ENCODE measurements at places on chromosomes 4 and X.

GRCh38 chrX:23598575-23598974 is 68.7 kb upstream of the PRDX4 start:
- DNase-seq, result no peak

- DNase-seq, result no peak
These were observed 60.7 kb upstream of the SPANXD start for GRCh38 chrX:141759238-141759637.

GRCh38 chrX:123899701-123900100 is 39.8 kb downstream of the XIAP start:
- DNase-seq, result no peak

- DNase-seq, result no peak
These were observed 550.5 kb upstream of the FAT1 start for GRCh38 chr4:187274153-187274552.

GRCh38 chr4:8164687-8165086 is 6.1 kb upstream of the ABLIM2 start:
- no peak for DNase-seq

DNA sequence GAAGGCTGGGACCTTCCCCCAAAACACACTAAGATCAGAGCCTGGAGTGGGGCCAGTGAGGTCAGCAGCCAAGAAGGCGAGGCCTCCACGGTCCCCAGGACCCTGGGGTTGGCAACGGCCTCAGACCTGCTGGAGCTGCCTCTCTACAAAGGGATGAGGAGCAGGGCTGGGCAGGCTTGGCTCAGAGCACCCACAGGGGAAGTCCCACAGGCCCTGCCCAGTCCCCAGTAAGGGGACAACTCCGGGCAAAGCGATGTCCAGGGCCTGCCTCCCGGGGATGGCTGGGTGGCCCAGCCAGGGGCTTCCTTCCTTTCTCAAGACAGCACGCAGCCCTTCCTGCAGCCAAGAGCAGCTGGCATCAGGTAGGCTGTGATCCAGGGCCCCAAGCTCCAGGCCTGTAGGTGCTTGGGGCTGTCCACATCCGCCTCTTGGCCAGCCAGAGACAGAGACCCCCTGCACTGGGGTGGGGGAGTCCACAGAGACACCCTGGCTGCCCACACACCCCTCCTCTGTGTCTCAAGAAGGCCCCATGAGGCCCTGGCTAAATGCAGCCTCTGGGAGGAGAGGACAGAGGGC is 5.7 kb downstream of the MXD4 start:
- peak; percentile 49 for DNase-seq

GRCh38 chr4:113290666-113291065 is 241.2 kb downstream of the ANK2 start:
- no peak for DNase-seq

DNA sequence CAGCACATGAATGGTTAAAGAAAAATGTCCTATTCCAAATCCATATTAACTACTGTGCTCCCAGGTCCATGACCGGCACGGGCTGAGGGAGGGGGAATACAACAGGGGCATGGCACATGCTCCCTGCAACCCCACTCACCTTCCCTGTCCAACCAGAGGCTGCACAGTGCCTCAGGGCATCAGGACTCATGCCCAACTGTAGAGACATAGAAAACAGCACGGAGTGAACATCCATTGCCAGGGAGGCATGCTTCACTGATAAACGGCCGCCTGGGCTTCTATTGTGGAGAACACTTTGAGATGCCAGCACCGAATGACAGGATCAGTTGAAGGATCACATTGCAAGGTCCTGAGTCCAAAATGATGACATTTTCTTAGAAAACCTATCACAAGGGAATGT is 140.6 kb downstream of the STK32B start:
- no peak for DNase-seq

DNA sequence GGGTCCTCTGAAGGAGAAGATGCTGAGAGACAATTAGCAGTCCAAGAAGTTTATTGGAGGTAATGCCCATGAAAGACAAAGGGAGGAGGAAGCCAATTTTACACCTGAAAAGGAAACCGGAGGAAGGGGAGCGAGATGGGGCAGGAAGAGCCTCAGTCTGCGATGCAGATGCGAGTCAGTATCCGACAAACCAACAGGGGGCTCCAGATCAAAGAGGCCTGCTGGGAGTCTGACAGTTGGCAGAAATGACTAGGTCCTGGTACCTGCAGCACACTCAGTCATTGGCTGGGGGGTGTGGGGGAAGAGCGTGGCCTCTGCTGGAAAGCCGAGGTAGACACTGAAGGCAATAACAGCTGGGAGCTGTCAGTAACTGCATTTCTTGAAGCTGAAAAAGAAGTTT is 231.1 kb upstream of the CENPE start:
- DNase-seq, result no peak

DNA sequence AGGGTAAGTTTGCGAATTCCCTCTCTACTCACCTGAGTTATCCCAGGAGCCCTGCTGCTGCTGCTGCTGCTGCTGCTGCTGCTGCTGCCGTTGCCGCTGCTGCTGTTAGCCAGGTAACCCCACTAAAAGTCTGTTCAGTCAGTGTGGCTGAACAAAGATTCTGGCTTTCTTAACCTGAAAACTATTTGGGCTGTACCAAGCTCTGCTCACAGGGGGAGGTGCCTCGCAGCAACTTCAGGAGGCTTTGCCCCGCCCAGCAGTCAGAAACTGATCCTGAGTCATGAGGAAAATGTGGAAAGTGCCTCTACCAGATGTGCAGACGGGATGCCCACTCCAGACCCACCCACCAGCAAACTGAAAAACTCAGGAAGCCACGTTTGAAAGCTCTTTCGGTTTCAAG is at the start of gene CAPN6:
CAPN6 (minus strand) TSS at position 145 of the 400 bp plus-strand sequence. CDS start 6,547 bp downstream, outside the sequence.
- DNase-seq, result no peak

DNA sequence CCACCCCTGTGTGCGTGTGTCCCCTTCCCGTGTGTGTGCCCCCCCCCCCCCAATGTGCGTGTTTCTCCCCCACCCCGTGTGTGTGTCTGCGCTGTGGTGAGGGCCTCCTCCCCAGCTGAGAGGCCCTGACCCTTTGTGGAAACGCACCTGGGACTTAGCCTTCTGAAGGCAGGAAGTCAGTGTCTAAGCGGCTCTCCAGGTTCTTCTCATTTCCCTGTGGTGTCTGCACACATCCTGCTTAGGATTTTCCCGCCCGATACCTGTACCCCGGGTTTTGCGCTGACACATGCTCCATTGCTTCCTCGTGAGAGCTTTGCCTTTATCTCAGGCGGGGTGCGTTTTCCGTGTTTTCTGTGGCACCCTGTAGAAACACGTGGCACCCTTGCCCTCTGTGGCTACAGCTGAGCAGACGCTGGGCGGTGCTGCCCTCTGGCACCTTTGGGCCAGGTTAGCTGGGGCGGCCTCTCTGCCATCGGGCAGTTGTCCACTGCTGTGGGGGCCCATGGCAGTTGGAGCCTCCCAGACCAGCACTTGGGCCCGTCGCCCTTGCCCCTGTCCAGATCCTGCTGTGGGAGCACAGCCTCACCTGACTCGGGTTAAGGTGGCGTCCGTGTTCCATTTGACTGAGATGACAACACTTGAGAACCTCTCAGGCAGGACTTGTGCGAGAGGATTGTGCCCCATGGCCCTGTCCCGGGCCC is 26.3 kb downstream of the MAEA start:
- DNase-seq, result no peak

DNA sequence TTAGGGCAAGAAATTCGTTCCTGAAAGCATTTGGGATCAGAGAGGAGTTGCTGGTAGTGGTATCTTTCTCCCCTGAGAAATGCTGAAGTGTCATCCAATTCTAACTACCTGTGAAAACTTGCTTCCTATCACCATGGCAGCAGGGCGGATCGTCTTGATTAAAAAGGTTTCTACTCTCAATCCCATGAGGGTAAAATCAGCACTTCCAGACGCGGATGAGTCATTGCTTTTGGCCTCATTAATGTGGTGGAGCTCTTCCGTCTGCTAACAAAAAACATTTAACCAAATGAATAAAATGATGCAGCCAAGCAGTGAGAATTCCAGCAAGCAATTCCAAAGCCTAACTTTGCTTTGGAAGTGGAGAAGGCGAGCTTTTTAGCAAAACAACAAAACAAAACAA is 325.6 kb downstream of the CAMK2D start:
- no peak for DNase-seq

GRCh38 chr4:135277068-135277979 is 1075.7 kb upstream of the PABPC4L start:
- DNase-seq, result no peak

DNA sequence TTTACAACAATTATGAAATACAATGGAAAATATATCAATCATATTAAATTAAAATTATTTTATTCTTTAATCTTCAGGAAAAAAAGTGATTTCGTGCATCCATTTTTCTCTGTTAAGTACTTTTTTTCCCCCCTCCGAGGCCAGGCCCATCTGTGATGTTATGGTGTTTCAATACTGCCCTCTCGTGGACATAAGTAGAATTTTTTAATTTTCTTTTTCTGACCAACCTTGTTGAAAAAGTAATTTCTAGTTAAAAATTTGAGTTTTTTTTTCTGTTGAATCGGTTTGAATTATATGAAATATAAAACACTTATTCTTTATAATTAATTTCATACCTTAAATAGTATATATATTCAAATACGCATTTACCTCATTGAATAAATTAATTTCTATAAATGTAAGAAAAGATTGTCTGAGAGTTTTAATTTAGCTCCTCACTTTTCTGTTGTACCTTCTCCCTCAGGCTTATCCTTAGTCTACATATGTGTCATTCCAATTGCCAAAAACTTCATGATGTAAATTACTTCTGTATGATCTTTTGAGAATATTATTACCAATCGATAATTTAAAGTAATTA is 175.8 kb upstream of the TECRL start:
- DNase-seq, result no peak

DNA sequence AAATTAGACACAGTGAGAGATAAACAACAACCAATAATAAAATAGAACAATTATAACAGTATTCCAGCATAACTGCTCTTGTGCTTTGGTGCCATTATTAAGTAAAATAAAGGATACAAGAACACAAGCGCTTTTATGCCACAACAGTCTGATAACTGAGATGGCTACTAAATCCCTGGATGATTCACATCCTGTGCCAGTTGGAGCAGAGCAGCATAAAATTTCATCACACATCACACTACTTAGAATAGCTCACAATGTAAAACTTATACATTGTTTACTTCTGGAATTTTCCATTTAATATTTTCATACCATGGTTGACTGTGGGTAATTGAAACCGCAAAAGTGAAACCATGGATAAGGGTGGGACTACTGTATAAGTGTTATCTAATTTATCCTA is 399.9 kb upstream of the CNKSR2 start:
- DNase-seq, result no peak

GRCh38 chr4:39456946-39457763 is 1.6 kb downstream of the RPL9 start:
- DNase-seq, result no peak

DNA sequence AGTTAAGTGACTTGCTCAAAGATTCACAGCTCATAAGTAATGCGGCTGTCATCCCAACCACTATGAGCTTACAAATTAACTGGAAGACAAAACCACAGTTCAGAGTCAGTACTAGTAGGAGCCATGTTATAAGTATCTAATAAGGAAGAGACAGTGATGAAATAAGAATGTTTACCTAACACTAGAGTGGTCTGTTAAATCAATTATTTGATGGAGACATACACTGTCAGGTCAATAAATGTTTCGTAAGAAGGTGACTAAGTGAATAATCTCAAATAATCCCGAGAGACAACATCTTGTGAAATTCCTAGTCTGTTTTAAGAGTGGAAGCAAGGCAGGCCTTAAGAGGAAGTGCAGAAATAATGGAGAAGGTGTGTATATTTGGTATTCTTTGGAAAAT is 25.8 kb upstream of the AMELX start:
- DNase-seq, result no peak

DNA sequence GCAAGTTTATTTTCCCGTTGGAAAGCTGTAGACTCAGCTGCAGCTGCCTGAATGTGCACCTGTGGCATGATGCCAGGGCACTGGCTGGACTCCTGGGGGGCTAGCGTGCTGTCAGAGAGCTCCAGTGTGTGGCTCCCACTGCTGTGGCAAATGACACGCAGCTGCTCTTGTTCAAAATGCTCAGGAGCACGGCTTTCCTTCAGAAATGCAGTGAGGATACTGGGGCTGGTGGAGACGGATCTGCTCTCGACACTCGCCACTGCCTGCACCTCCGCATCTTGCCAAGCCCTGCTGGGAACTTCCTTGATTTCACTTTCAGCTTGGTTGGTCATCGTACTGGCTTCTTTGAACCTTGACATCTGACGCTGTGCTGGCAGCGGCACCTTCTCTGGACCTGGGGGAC is 58.7 kb downstream of the GPRIN3 start:
- no peak for DNase-seq

GRCh38 chrX:68908071-68908470 is 79.2 kb downstream of the EFNB1 start:
- no peak for DNase-seq

DNA sequence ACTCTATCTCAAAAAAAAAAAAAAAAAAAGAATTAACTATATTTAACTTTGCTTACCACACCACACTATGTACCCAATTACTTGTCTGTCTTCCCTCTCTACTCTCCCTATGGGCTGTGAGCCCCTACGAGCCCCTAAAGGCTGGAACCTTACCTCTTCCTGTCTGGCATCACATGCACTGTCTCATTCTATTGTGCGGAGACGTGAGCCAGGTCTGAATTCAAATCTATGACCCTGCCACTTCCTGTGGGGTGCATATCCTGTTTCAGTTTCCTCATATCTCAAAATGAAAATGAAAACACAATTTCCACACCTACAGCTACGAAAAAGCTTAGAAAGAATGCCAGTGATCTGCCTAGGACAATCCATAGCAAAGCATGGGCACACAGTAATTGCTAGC is 42.9 kb upstream of the HS3ST1 start:
- DNase-seq, result peak; percentile 72

DNA sequence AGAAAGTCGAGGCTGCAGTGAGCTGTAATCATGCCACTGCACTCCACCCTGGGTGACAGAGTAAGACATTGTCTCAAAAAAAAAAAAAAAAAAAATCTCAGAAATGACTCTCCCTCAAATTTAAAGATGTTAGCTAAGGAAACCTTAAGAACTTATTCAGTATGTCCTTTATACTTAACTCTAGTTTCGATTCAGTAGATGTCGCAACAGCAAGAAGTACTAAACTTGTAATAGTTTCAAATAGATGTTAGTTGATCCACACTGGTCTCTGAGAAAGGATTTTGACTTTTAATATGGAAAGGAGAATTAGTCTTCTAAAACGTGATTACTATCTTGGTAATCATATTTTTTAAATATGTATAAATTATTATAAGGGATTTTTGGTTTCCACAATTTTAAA is 29.6 kb downstream of the NKX3-2 start:
- DNase-seq, result no peak
